Hepatic stellate cell (primary cell): ENCODE measurements at places on chromosomes 1 and 21.

DNA sequence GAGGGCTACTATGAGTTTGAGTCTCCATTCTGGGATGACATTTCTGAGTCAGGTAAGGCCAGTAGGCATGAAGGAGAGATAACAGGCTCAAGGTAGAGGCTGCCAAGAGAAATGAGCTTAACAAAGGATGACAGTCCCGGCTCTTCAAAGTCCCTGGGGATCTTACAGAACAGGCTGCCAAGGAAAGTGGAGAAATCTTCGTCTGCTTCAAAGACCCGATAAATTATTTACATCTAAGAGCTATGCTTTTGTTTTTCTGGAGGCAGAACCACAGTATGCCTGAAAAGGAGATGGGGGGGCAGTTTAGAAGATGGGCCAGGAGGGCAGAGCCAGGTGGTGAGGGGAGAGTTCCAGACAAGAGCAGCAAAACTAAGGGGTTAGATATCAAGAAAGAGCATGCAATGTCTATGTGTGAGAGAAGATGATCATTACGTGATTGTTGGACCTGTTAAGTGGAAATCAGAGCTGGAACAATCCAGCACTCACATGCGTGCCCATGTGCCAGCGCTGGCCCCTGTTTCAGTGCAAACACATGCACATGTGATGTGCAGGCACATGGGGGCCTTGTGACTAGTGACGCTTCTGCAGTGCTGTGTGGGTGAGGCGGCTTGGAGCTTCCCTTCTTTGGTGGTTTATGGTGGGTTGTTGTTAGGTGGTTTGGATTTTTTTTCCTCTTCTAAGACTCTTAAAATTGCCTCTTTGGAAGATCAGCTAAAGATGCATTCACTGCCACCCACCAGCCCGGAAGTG is 25.7 kb downstream of the CAMK1G start:
- DNase-seq, result no peak

DNA sequence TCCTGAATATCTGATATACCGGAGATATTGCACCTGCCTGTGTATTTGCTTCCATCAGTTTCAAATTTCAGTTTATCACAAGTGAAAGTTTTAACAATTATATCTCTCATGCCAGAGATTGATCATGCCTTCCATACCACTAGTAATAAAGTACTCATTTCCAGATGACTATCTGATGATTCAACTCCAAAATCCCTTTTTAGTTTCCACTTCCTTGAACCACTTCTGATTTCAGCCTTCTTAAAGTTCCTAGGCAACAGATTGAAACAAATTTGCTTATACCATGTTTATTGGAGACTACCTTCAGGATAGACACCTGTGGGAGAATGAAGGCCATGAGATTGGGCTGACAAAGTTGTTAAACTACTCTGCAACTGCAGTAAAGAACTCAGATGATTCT is 21.5 kb upstream of the COL11A1 start:
- DNase-seq, result no peak

DNA sequence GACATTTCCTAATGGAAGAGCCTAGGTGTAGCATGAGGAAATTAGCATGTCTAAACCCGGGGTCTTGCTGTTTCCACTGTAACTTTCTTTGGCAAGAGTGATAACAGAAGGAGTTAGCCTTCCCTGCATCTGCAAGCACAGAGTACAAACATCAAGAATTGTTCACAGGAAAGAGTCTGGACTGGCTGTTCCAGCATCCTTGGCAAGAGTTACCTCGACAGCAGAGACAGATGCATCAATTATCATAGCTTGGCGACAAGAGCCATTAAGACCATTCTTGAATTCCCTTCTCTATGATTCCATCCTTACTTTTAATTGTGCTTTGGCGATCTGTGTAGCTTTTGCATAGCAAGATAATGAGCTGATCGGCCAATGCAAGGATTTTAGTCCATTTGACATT is 82.8 kb upstream of the RALGPS2 start:
- no peak for DNase-seq

- no peak for DNase-seq
Observed at GRCh38 chr1:203652724-203653461, 26.3 kb downstream of the ATP2B4 start.

DNA sequence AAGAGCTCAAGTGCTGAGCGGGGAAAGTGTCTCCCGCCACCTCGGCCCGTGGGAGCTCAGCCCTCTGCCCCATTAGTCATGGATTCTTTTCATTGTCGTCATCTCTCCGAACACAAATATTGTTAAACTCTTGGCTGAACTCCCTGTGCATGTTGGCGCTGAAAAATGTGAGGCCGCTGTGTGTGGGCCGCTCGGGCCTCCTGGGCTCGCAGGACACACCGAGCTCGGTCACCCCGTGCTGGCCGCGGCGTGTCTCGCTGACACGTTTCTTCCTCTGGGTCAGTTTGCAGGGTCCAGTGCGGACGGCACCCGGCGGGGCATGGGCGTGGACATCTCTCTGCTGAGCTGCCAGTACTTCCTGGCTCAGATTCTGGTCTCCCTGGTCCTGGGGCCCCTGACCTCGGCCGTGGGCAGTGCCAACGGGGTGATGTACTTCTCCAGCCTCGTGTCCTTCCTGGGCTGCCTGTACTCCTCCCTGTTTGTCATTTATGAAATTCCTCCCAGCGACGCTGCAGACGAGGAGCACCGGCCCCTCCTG is 25.6 kb downstream of the SLC45A1 start:
- peak; percentile 95 for DNase-seq

- no peak for DNase-seq
Observed at GRCh38 chr1:20551161-20551560, 1.2 kb upstream of the FAM43B start.

- no peak for DNase-seq
Observed at GRCh38 chr1:213533125-213533524, 454.6 kb upstream of the PROX1 start.

DNA sequence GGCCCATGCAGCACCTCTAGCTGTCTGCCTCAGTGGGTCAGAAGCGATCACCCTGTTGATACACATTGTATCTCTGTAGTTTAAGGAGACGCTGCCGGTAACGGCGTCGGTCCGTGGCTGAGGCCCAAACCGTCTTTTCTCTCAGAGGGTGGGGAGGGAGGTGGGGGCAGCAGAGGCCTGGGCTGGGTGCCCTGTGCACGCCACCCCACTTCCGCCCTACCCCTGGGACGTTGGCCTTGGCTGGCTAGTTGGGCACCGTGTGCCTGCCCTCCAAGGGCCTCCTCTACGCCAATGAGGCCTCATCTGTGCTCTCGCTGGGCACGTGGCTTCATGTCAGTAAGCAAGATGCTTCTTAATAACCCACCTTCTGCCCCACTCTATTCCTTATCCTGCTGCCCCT is 9.4 kb downstream of the ZC3H12A start:
- no peak for DNase-seq

DNA sequence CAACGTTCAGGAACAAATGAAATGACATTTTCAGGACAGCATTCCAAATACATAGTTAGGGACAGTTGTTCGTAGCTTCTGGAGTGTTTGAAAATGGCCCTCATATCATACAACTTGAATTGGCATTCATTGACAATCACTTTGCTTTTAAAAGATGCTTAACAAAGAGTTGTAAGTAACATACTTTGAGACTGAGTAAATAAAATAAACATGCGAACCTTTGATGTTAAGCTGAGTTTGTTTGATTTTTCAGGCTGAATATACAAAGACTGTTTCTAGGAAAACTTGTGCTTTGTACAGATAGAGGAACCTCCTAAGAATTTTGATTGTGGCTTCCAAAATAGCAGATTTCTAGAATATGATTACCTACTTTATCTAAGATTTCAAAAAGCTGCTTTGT is 45.3 kb downstream of the ITSN1 start:
- no peak for DNase-seq

- DNase-seq, result no peak
Observed at GRCh38 chr1:1430992-1431844, 4.3 kb upstream of the VWA1 start.

DNA sequence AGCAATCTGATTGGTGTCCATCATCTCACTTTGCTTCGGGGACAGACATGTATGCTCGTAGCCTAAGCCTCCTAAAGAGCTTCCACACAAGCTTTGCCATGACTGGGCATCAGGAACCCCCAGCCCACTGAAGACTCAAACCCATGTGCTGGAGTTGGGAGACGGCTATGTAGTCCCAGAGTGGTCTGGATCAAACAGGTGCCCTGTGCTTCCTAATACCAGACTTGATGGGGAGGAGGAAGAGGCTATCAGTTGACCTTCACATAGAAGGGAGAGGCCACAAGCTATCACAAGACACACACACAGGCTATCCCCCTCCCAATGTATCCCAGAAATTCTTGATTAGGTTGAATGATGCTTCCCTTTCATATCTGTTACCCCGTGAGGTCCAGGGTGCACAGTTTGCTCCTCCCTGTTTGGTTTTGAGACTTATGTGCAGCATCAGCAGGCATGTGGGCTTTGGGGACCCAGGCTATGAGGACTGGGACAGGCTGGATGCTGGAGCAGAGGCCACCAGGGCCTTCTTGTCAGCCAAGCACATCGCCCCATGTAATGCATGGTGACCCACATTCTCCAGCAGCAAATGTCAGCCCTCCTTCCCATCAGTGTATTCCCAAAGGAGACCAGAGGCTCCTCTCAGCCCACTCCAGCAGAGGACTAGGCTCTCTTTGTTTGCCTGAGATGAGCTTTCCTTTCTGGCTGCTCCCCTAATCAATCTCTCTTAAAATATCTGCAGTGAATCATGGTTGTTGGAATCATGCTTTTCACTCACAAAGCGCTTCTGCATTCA is 159.8 kb downstream of the GRIK3 start:
- DNase-seq, result no peak

GRCh38 chr1:1183221-1183747 is 9.6 kb downstream of the TTLL10 start:
- no peak for DNase-seq

DNA sequence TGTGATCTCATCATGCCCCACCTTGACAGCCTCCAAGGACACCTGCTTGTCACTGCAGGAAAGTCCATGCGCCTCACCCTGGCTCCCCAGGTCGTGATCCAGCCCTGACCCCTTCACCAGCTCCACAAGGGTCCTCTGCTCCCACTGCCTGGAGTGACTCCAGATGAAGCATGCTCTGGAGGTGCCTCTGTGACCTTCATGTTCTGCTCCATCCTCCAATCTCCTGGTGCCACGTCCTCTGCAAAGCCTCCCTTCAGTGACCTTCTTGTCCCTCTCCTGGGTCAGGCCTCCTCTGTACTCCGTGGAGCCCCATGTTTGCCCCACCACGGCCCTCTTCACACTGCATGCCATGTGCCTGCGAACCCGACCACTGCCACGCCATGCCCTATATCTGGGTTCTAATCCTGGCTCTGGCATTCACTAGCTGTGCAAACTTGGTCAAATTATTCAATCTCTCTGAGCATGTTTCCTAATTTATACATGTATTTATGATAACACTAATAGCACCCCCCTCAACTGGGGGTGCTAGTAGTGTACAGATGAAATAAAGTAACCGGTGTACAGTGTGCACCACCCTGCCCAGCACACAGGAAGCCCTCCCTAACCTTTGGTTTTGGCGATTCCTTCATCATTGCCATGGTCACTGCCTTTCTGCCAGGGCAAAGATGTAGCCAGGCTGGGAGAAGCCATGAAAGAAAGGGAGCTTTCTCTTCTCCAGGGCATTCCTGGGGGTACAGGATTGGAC is 77.4 kb downstream of the STUM start:
- DNase-seq, result no peak

DNA sequence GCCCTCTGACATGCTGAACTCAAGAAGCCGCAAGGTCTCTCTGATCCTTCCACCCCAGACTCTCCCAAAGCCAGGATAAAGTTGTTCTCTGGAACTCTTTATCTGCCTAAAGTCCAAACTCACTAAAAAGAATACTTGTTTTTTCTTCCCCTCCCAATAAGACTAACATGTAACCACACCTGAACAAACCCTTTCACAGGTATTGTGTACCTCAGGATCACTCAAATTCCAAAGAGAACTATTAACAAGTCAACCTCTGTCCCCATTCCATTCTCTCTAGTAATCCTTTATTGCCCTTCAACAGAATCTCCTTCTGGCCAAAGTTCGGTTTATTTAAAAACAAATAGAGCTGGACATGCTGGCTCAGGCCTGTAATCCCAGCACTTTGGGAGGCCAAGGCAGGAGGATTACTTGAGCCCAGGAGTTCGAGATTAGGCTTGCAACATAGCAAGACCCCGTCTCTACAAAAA is 4.1 kb upstream of the TOE1 start:
- DNase-seq, result no peak

- peak; percentile 18 for DNase-seq
Observed at GRCh38 chr1:200258447-200259375, 151.1 kb downstream of the ZNF281 start.

DNA sequence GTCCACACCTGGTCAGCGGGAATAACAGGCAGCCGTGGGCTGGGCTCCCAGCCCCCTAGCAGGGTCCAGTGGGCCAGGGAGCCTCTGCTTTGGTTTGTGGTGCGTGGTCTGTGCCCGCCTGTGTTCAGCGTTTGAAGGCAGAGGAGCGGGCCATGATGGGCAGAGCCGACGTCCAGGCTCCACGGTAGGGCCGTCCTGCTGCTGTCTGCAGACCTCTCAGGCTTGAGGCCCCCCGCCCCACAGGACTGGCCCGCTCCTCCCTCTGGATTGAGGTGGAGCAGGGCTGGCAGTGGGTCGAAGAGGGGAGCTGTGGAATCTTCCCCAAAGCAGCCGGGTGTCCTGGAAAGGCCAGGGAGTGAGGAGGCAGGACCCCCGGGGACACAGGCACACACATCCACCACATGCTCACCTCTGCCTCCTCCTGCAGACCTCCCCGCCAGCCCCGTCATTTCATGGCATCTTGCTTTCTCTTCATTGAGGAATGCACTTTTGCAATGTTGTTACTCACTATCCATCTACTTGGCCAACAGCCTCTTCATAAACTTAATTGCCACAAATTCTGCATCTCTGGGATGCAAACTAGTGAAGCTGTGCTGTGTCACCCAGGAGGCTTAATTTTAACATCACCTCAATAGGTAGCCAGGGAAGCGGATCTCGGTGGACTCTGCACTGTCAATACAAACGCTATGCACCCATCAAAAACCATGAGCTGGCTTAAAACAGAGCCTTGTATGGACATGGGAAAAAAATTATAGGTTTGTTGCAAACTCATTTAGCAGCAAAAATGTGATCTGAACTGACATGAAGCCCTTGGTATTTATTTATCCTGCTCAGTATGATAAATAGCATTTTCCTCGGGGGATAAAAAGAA is 85.9 kb downstream of the PDE9A start:
- no peak for DNase-seq

DNA sequence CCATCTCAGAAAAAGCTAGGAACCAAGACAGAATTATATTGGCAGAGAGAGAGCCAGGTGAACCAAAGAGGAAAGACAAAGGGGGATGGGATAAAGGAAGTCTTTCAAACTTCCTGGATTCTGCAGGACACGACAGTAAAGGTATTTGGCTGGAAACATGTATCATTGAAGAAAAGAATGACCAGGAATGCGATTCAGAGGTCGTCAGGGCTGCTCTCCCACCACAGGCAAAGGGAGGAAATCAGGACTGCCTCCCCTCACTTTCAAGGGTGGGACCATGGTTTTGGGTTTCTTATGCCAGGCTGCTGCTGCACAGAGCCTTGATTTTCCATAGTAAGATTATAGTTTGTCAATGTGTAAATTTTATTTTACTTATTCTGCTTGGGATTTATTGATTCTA is 848.8 kb downstream of the BRINP3 start:
- DNase-seq, result no peak

GRCh38 chr1:225684741-225685140 is 31.8 kb upstream of the ENAH start:
- no peak for DNase-seq
